ENCODE measurements at places on chromosomes 2 and 18. TPM values are rescaled to one million over a fixed set of nuclear protein-coding genes. Genes with fewer than 3 reads are reported as not detected.

DNA sequence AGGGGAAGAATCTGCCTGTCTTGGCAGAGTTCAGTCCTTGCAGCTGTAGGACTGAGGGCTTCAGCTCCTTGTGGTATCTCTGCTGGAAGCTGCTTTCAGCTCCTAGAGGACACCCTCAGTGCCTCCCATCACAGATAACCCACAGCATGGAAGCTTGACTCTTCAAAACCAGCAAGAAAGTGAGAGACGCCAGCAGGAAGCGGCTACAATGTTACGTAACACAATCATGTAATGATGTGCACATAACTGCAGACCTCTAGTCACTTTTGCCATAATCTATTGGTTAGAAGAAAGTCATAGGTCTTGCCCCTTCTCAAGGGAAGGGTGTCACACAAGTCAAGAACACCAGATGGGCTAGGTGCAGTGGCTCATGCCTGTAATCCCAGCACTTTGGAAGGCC, 69.1 kb upstream of the AFF3 start:
- DNase-seq: no peak

DNA sequence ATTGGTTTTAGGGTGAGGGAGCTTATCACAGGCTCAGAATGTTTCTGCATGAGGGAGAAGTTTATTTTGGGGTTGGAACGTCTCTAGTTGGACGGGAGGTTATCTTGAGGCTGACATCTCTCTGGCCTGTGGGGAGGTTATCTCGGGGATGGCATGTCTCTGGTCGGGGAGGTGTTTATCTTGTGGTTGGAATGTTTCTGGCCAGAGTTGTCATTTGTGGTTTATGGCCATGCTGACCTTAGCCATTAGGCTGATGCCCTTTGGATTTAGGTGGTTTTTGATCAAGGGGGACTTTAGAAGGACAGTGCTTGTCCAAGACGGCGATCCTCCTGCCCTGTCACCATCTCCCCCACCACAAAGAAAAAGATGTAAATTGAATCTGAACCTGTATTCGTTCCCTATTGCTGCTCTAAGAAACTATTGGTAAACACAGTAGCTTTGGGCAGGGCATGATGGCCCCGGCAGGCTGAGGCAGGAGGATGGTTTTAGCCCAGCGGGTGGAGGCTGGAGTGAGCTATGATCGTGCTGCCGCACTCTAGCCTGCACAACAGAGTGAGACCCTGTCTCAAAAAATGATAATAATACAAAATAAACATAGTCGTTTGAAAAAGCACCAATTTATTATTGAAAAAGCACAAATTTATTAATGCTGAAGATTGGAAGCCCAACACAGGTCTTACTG, 17.8 kb upstream of the MPPE1 start:
- no peak for DNase-seq

DNA sequence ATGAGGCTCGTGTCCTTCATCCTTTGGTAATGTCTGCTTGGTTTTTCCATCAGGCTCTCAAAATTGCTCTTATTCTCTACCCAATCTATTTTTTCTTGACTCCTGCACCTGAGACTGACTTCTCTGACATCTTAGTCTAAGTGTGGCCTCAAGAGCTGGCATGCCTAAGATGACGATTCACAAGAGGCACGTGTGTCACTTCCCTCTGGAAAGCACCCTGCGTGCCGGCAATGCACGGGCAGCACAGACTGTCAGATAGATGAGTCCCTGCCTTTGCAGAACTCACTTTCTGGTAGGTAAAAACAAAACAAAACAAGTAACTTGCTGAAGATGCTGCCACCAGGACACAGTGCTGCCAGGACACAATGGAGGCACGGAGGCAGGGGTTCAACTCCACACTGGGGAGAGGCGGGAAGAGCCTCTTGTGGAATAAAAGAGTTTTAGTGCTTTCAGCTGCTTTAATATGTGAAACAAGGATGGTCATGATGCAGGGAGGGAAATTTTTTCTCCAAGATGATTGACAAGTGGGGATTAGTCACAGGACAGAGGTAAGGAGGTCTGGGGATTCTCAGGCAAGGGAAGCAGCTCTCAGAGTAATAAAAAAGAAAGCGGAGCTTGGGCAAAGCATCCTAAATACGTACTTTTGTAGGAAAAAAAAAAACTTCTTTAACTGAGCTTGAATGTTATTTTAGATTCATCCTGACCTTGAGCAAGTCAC, 27.3 kb downstream of the CYB5A start:
- DNase-seq: no peak

DNA sequence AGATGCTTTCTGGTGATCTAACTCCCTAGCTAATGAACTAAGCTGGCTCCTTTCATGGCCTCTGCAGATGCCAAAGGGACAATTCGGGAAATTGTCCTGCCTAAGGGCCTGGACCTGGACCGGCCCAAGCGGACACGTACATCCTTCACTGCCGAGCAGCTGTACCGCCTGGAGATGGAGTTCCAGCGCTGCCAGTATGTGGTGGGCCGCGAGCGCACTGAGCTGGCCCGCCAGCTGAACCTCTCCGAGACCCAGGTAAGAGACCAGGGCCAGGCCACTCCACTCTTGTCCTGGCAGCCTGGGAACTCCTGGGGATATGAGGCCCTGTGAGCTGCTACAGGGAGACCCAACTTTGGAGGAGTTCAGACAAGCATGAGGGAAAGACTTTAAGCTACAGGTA, 14.7 kb upstream of the ATP6V1B1 start:
- no peak for DNase-seq

DNA sequence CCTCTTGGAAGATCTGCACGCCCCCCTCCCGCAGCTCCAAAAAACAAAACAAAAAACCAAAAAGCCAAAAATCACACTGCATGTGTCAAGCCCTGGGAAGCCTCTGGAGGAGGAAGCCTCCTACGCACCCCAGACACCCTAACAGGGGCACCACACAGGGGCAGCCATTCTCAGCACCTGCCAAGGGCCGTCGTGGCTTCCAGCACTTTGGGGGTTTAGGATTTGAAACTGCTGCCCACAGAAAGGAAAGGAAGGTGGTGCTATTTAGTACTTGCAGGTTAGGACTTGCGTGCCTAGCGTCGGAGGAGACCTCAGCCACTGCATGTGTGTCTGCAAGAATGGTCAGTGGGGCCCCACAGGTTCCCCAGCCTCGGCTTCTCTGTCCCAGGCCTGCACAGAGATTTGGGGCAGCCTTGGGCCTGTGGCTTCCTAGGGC, 419 bp upstream of the GPR55 start:
- peak; percentile 32 for DNase-seq

DNA sequence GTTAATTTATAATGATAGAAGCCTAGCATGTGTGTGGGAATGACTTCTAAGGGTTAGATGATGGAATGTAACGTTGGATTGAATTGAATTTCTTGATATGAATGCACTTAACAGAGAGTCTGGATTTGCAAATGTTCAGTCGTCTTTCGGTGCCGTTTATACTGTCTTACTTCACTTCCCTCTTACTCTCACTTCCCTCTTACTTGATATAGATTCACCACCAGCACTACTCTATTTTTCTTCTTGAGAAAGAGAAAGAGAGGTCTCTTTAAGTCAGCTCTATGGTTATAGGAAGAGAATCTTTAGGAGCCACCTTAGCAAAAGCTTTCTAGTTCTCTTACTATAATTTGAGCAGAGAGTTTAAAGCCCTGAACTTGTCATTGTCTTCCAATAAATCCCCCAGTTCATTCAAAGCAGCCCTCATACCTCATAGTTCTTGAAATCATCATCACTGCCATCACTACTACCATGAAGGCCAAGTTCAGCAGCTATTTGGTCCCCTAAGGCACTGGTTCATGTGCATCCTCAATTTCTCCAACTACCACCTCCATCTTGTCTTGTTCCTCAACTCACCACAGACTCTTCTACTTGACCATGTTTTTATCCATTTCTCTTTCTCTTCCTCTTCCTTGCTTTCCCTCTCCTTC, 501.7 kb upstream of the TCF4 start:
- DNase-seq: no peak

DNA sequence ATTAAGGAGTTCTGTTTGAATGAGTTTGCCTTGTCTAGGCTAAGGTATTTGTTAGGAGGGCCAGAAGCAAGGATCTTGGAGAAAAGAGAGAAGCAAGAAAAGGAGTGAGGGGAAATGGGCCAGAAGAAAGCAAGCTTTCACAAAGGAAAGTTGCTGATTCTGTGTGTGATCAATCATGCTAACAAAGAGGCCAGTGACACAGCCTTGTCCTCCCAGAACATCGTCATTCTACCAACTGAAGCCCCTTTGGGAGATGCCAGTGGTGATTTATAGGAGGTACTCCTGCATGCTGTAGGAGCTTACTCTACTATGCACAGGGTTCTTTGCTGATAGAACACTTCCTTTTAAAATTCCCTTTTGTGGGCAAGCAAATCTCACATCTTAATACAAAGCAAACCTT, 449.2 kb upstream of the SPRED2 start:
- no peak for DNase-seq

- DNase-seq: no peak
Observed at GRCh38 chr2:10865841-10866240, 45.9 kb upstream of the KCNF1 start.

GRCh38 chr2:176490061-176490861, 221.0 kb downstream of the MTX2 start:
- no peak for DNase-seq

- DNase-seq: no peak
Observed at GRCh38 chr2:98915751-98916358, 20.2 kb downstream of the CRACDL start.

- DNase-seq: no peak
Observed at GRCh38 chr2:6421888-6422287, 443.8 kb downstream of the CMPK2 start.

- no peak for DNase-seq
Observed at GRCh38 chr2:194104687-194105086, 1552.3 kb upstream of the SLC39A10 start.

DNA sequence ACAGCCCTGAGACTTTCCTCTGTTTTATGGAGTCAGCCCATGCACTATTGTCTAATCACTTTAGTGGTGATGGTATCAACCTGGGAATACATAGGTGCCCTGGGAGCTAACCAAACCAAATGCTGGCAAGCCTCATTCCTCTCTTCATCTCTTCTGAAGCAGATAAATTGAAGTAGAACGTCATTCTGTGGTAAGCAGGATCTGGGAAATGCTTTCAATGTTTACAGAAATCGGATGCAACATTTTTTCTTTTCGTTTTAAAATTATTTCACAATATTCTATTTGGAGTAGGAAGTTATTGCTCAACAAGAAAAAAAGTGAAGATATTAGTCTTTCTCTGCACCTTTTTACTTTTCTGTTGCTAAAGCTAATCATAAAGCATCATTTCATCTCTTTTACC, 114.2 kb downstream of the RBMS1 start:
- no peak for DNase-seq

RTN4 gene
- total RNA-seq: 93.9 TPM

METAP1D gene
- 6.0 TPM for total RNA-seq

STAT4 gene
- 157 TPM for total RNA-seq

SATB2 gene
- total RNA-seq: not detected

CHST10 gene
- 8.5 TPM for total RNA-seq
